Cerebellar cortex (tissue), 1 donor: ENCODE measurements at places on chromosomes 4 and X.

DNA sequence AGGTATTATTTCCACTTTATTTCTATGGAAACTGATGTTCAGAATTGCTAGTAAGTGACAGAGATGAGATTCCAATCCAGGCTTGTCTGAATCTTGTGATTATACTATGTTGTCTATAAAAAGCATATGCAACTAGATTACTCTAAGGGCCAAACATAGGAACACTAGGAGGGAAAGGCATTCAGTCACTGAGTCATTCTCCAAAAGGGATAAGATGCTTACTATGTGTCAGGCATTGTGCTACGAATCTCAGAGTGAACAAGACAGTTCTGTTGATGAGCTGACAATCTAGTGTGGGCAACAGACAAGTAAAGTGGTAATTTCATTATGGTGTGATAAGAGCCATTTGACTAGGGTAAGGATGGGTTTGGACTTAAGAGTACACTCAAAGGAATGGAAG, 77.2 kb downstream of the RASL11B start:
- DNase-seq: no peak

DNA sequence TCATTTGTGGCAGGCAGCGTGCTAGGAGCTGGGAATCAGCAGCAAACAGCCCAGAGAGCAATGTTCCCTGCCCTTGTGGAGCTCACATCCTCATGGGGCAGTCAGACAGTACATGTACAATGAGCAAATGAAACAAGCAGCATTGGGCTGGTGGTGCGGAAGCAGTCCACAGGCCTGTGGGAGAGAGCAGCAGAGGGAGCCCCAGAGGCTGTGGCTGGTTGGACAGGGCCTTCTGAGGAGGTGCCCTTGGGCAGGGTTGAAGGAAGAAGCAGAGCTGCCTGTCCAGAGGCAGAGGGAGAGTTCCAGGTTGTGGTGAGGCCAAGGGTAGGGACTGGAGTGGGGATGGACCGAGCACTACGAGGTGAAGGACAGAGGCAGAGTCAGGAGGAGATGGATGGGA, 22.5 kb downstream of the MMGT1 start:
- peak; percentile 1 for DNase-seq

GRCh38 chr4:42558156-42558555, 98.7 kb downstream of the ATP8A1 start:
- DNase-seq: no peak

DNA sequence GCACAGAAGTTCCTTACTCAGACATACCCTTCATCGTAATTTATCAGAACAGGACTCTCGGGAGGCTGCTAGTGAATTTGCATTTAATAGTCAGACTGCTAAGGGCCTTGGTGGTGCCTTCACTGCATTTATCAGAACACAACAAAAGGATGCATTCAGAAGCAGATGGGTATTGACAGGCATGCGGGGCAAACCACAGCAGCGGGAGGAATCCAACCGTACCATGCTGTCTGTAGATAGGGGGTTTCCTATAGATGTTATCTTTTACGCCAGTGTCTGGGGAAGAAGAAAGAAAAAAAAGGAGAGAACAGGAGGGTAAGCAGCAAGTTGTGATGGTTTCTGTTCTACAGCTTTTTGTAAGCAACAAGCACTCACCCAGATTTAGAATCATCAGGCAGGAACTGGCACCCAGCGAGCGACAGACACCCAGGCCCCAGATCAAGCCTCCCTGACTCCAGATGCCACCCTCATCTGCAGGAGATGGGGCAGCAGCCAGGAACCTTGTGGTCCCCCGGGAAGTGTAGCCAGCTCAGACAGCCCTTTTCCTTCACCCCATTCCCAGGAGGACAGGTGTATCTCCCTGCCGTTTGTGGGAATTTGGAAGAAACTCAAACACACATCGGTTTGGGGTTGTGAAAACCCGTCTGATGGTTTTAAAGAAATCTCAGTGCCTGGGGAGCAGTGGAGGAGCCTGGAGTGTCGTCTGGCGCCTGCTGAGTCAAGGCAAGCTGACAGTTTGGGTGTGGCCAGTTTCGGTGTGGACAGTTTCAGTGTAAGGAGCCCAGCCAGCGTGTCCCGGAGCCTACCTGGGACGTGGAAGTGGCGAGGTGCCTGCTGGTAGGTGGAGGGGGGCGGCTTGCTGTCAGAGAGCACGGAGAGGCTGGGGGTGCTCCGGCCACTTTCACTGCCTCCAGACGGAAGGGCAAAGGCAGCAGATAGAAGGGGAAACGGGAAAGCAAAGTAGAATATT, 80.0 kb upstream of the AFAP1 start:
- DNase-seq: no peak

GRCh38 chrX:100911731-100912130, 17.0 kb downstream of the XKRX start:
- no peak for DNase-seq

- DNase-seq: no peak
These were observed 554.3 kb upstream of the TENM3 start for GRCh38 chr4:181688872-181689271.

GRCh38 chrX:19121898-19122640, at the start of gene ADGRG2:
Gene ADGRG2 (minus strand): TSS chrX:19122468. CDS start chrX:19068834, 53,634 bp downstream.
- DNase-seq: no peak

DNA sequence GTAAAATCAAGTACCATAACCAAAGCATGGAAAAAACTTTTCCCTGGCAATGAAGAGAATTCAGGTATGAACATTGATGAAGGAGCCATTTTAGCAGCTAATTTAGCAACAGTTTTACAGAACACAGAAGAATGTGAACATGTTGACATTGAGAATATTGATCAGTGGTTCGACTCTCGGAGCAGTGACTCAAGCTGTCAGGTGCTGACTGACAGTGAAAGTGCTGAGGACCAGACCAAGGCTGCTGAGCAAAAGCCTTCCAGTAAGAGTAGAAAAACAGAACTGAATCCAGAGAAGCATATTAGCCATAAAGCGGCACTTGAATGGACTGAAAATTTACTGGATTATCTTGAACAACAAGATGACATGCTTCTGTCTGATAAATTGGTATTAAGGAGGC, 2.8 kb downstream of the TIGD2 start:
- no peak for DNase-seq

GRCh38 chrX:31092970-31093638, 21.3 kb upstream of the FTHL17 start:
- no peak for DNase-seq

DNA sequence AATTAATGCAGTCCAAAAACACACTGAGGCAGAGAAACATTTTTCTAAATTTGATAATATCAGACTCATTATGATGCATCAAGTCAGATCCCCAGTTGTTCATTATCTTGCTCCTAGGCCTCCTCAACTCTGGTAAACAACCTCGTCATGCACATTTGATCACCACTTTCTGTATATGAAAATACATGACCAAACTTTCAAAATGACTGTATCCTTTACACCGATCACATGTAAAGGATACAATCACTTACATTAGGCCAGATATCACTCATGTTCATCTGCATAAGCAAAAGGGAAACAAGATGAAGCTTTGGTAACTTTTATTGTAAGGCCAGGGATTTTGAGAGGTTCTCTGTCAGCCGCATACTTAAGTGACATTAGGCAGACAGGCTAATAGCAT, 99.4 kb upstream of the IL1RAPL1 start:
- no peak for DNase-seq

DNA sequence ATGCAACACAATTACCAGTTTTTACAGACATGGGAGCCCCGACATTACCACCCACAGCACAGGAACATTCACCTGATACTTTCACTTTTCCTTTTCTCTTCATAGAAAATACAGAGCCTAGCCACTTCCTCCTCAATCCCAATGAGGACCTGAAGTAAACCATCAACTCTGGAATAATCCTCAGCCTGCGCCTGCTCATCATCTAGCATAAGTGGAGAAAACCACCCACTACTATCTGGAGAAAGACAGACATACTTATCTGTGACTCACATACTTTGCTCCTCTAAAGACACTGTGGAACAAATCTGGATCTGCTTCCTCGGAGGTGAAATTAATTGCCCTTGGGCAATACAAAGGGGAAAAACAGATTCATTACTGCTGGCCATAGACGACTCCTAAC, 47.8 kb downstream of the ZCCHC13 start:
- no peak for DNase-seq

DNA sequence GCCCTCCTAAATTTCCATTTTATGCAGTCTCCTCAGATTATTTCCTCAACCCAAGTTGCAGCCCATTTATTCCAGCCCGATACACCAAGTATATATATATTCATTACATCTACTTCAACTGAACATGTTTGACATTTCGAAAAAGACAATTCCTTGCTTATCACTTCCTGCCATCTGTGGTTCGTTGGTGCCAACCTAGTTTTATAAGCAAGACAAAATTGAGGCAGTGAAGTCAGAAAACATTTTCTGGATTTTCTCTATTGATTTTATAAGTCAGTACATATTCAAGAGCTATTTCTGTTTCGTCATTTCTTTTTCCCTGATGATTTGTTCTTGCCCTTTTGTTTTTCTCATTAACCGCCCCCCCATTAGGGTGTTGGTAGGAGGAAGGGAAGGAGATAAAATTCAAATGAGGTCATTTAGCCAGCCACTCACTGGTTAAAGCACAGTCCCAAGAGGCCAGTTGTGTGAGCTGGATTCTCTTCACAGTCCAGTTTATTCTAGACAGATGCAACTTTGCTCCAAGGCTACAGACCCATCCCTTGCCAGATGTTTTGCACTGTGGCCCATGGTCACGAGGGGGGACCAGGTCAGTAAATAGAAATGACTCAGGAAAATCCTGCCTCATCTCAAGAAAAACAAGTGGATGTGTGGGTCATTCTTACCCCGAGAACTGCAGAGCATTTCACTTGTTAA, 20.3 kb upstream of the VEGFD start:
- no peak for DNase-seq

DNA sequence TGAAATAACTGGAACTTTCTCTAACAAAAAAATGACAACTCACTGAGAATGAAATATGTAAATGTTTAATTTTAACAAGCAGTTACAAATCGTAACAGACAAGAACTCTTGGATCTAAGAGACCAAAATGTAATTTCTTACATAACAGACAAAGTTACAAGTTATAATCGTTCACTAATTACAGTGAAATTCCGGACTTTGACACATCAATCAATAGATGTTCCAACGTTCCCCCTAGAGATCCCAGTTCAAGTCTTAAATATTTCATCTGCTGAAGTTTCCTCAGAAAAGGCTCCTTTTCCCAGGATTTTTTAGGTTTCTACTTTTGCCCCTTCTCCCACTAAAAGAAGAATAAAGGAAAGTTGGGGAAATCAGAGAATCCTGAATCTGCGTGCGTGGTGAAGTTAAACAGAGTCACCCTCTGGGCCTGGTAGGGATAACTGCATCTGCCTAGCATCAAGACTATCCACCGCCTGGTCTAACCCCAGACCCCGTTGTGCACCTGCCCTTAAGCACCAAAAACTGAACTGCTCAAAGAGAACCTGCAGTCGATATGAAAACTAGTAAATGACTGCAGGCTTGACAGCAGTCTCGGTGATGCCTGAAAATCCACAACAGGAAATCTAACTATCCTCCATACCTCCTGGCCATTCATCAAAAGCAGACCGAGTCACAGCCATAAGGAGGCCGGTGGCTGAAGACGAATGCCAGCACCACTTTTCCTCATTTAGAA, 2.3 kb downstream of the IRF2 start:
- DNase-seq: no peak

GRCh38 chrX:155417769-155418168, 35.9 kb downstream of the F8A2 start:
- DNase-seq: no peak

GRCh38 chr4:2008671-2008920, 178 bp downstream of the NELFA start:
- DNase-seq: no peak

DNA sequence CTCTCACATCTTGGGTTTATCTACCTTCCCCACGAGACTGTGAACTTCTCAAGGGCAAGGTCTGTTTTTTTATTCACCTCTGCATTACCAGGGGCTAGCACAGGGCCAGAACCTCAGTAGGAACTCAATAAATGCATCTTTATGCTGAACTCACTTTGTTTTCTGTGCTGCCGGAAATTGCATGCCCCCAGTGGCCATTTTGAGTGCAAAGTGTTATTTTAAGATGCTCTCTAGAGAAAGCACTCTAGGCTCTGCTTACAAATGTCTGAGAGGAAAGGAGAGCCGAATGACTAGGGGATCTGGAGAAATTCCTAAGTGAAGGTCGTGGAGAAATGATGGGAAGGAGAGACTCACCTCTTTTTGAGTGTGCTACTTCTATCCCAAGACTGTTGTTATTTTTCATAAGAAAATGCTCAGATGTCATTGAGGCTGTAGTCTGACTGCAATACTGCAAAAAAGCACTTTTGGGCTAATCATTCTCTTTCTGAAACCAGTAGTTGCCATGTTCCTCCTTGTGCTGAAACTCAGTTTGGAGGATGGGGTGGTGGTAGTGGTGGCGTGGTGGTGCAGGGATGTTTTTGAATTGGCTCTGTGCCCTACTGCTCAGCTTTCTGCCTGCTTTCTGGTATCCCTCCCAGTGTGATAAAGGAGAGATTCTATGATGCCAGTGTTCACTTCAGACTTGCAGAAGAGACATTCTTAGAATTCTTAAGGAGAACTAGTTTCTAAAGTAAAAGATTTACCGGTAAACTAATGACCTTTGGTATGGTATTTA, 41.3 kb downstream of the DOCK11 start:
- peak; percentile 47 for DNase-seq

- peak; percentile 33 for DNase-seq
These were observed 13.2 kb upstream of the CTSO start for GRCh38 chr4:155966731-155967395.

DNA sequence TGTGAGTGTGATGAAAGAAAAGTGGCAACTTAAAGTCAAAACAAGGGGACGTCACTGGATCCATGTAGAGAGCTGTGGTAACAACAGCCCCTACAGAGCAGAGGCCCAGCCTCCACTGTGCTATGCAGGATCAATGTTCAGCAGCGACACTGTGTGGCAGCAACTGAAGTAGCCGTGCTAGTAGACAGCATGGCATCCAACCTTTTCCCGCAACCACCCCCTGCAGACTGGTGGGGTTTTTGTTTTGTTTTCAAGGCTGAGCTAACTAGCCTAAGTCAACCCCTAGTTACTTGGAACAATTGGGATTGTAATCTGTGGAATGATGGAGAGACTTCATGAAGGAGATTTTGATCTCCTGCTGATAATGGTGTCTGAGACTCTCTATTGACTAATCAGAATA, 44.4 kb upstream of the PPARGC1A start:
- DNase-seq: no peak

- DNase-seq: no peak
These were observed 135.4 kb upstream of the FRMPD4 start for GRCh38 chrX:12002876-12003275.

- no peak for DNase-seq
These were observed 36.4 kb upstream of the GPR174 start for GRCh38 chrX:79107891-79108718.

DNA sequence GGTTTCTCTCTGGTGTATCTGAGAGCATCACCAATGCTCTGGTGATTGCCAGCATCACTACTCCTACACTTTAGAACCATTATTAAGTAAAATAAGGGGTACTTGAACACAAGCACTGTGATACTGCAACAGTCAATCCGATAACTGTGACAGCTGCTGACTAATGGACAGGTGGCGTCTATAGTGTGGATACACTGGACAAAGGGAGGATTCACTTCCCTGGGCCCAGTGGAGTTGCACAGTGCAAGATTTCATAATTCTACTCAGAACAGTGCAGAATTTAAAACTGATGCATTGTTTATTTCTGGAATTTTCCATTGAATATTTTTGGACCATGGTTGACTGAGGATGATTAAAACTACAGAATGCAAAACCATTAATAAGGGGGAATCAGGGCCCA, 97.8 kb downstream of the SHROOM3 start:
- DNase-seq: no peak

- no peak for DNase-seq
These were observed 141.7 kb downstream of the PAPSS1 start for GRCh38 chr4:107578321-107578720.
